ENCODE measurements at places on chromosomes 1 and 21.

- DNase-seq: no peak
These were observed 44.1 kb upstream of the RHOU start for GRCh38 chr1:228691211-228691610.

GRCh38 chr1:83673312-83673711, 325.6 kb downstream of the TTLL7 start:
- no peak for DNase-seq

DNA sequence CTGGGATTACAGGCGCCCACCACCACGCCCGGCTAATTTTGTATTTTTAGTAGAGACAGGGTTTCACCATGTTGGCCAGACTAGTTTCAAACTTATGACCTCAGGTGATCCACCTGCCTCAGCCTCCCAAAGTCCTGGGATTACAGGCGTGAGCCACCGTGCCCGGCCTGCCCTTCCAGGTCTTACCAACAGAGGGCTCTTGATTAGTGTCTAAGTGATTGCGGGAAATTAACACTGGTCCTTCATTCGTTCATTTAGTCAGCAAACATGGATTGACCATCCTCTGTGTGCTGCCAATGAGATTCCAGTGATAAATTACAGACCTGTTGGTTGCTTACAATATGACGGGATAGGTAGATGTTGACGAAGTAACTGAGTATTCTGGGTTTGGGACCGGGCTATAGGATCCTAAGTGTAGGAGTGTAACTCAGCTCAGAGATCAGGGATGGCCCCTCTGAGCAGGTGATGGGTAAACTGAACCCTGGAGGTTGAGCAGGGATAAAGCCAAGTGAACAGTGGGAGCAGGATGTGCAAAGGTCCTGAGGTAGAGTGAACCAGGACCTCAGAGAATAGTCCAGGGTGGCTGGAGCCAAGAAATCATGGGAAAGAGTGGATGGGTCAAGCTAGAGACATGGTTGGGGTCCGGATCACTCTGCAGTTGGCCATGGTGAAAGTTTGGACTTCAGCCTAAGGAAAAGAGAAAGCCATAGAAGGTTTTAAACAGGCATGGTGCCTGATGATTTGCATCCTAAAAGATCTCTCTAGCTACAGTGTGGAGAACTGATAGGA, 171.2 kb downstream of the KAZN start:
- DNase-seq: no peak

- no peak for DNase-seq
These were observed 68.3 kb downstream of the RNASEL start for GRCh38 chr1:182520736-182521135.

GRCh38 chr1:41338820-41339219, 22.4 kb upstream of the FOXO6 start:
- DNase-seq: no peak

DNA sequence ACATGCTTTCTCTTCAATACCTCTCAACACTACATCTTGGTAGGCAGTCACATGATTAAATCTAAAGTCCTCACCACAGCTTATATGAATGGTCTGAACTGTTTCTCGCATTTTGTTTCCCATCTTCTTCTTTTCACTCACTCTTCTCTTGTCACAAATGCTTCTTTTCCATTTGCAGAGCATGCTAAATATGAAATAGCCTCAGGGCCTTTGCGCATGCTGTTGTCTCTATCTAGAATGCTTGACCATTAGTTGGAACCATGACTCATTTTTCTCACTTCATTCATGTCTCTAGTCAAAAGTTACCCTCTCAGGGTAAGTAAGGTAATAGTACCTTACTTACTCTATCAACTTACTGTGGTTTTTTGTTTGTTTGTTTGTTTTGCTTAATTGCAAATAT, 239.7 kb downstream of the PTPRC start:
- no peak for DNase-seq

GRCh38 chr1:52707927-52708655, 9.9 kb upstream of the COA7 start:
- DNase-seq: no peak

- DNase-seq: no peak
These were observed 31.5 kb downstream of the OLIG1 start for GRCh38 chr21:33101300-33101911.

DNA sequence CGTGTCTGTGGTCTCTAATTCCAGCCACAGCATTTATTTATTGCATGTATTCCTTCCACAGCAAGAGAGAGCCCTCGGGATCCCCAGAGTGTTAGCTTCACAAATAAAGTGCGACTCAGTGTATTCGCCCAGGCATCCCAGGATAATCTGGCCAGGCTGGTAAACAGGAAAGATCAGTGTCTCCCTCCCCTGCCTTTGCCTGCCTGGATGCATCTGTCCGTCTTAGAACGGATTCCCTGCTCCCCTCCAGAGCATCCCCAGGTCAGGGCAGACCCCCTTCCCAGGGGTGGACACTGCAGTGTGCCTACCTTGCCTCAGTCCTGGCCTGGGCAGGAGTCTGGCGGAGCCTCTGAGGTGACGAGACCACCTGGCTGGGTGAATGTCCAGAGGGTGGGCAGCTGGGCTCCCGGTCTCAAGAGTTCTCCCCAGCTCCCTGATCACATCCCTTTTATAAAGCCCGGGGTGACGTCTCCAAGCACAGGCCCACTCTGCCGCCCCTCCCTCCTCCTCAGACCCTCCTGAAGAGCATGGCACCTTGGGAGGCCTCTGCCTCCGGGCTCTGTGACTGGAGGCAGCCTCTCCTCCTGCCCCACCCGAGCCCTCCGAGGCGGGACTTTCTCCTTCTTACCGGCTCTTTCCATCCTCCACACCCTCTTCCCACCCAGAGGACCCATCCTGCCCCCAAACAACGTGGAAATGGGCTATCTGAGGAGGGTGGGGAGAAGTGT, at the start of gene KISS1:
Gene KISS1 (minus strand): TSS at position 424 of the 728 bp plus-strand sequence. CDS start 3,615 bp downstream, outside the sequence.
- DNase-seq: no peak

All from effector CD4-positive, alpha-beta T cell (primary cell).